ENCODE measurements at places on chromosomes 2 and 18. TPM values are rescaled to one million over a fixed set of nuclear protein-coding genes. Genes with fewer than 3 reads are reported as not detected.
A peak's percentile ranks its signal among the peaks of the same experiment; 100 is the strongest.

DNA sequence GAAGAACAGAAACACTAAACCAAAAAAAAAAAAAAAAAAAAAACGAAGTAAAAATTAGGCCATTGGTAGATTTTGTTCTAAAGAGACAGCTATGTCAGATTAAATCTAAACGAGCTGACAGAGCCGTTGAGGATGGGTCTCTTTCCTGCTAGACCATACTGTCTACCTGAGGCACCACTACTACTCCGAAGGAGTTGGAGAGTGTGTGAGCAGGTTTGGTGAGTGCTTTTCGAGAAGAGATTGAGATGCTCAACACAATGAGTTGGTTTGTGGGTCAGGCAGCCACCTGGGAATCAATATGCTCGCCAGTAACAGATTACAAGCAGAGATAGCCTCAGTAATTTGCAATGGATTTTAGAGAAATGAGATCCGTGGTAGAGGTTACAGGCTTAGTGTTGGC is 281.5 kb upstream of the EPAS1 start:
- no peak for DNase-seq

Gene YES1
- total RNA-seq = 30.2 TPM

DNA sequence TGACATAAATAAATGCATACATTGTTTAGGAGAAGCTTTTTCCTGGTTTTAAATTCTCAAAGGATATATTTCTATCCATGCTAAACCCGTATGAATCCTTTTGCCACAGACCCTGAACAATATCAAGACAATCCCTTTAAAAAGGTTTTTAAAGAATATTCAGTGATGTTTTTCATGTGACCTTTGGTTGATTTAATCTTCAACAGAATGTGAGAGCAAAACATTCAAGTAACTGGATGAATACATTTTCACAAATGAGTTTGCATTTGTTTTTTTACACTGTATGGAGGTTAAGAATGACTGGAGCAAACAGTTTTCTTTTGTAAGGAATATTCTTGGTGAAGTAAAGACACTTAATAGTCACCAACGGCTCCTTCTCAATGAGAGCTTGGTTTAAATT is 139.4 kb upstream of the CWC22 start:
- no peak for DNase-seq

Gene IL18RAP
- total RNA-seq = not detected

Gene NFATC1
- total RNA-seq = not detected

GRCh38 chr2:190579915-190580846 is 45.7 kb upstream of the NEMP2 start:
- DNase-seq = no peak

Gene MYO5B
- 16.2 TPM for total RNA-seq

GRCh38 chr2:64876137-64876647 is 113.0 kb upstream of the SLC1A4 start:
- DNase-seq = peak; percentile 93

DNA sequence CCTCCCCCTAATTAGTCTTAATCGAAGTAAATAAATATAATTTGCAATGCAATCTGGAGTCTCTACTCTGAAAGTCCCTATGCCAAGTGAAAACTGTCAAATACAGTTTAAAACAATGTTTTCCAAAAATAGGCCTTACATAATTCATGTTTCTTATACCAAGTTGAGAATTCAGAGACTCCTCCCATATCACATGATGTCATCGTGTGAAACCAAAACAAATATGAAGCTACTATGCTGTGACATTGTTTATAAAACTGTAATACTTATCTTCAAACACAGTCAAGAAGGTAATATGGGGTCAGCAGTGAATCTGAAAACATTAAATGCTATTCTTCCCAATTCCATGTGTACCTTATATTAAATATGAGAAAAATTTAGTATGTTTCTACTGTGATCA is 940.2 kb upstream of the FANCL start:
- no peak for DNase-seq

Gene LYG2
- 0.61 TPM for total RNA-seq

GRCh38 chr2:205369813-205370212 is 312.5 kb upstream of the NRP2 start:
- DNase-seq = no peak

Gene TMEM131
- total RNA-seq = 9.7 TPM

Gene HAUS1
- 51.9 TPM for total RNA-seq

DNA sequence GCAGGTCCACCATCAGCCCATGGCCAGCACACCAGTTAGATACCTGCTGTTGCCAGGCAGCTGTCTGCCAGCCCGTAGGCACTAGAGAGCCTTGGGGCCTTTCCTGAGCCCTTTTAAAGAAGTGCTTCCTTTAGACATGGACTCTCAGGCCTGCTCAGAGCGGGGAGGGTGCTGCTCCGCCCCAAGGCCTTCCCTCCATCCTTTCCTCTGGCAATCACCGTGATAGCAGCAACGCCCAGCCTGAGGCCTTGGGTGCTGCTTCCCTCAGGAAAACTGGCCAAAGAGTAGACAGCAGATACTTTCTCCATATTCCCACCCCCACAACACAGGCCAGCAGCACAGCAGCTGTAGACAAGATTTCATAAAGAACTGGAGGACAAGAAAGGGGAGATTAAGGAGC is 22.3 kb upstream of the C1QL2 start:
- no peak for DNase-seq

Gene DSG4
- not detected for total RNA-seq

DNA sequence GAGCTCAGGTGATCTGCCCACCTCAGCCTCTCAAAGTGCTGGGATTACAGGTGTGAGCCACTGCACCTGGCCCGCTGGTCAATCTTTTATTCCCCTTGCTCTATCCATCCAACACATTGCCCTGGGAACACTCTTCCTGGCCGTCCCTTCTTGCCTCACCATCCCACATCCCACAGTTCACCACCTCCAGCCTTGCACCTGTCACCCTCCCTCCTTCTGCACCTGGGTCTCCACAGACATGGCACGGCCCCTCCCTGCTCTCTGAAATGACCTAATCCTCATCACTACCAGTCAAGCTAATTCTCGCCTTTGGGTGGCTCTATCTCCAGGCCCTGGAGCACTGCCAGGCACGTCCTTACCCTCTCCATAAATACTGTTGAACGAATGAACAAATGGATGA is 116.9 kb upstream of the TEX51 start:
- DNase-seq = no peak

- DNase-seq = no peak
Observed at GRCh38 chr2:74584088-74584645, 29.6 kb downstream of the DOK1 start.

DNA sequence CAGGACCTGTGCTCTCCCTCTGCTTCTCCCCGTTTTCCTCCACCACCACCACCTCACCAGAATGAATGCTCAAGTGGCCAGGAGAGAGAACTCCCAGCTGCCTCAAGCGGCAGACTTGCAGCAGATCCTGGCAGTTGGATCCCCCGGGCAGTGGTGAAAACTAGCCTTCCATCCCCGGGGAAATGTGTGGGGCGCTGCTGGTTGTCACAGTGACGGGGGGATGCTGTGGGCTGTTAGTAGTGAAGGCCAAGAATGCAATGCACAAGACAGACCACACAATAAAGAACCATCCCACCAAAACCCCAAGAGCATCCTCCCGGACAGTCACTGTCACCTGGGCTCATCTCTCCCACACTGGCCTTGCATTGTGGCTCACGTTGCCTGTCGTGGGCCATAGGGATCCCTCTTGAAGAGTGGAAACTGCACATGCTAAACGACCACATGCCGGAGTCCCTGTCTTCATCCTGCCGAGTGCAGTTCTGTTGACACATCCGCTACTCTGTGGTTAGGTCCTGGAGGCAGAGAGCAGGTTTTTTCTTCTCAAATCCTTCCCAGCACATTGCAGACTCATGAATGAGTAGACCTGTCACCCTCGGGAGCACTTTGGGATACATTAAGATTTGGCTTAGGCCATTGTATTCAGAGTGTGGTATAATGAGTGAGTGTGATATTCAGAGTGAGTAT is 13.5 kb downstream of the SPATA3 start:
- DNase-seq = no peak

DNA sequence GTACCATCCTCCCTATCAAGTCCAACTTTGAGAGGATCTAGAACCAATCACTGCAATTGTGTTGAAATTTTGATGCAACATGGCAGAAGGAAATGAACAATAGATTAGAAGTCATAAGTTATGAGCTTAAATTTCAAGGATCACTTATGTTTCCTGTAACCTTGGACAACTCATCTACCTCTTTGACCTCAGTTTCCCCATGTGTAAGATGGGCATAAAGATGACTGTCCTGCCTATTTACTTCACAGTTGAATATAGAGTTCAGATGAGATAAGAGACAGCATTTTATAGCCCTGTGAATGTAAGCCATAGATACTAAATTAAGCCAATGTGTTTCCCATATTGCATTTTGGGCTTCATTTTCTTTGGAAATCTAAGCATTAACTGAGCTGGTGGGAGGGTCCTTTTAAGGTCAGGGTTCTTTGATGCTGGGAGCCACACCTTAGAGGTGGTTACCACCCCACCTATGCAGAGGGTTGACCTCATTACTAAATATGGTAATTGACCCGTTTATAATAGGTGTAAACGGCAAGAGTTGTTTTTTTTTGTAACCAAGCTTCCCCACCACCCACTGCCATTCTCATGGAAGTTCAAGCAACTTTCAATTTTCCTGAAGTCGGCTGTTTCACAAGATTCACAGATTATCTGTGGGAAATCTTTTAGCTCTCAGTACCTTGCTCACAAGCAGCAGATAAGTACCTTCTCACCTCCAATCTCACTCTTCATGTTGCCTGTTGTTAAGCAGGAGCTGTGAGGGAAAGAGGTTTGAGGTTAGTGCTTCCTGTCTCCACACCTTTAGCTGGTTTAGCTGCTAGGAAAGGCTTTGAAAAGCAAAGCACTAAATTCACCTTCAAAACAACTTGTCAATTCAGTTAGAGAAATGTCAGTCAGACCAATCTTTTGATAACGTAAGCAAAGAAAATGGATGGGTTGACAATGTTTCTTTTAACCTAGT is 13.3 kb downstream of the CD28 start:
- DNase-seq = no peak

DNA sequence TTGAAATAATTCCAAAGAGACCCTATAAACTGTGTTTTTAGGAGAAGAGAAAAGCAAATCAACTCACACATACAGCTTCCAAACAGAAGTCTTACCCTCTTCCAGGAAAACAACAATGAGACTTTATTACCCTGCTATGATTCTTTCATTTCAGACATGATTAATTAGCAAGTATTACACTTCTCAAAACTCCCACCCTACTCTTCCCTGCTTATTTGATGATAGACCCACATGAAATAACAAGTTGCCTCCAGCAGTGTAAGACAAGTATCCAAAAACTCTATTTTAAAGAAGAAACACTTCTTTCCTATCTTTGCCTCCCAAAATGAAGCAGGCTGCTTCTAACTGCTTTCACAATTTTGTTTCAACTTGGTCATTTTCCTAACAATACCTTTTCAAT is 4.1 kb downstream of the FIGN start:
- DNase-seq = peak; percentile 0

- DNase-seq = no peak
Observed at GRCh38 chr2:240713071-240713927, 21.6 kb downstream of the AQP12A start.

DNA sequence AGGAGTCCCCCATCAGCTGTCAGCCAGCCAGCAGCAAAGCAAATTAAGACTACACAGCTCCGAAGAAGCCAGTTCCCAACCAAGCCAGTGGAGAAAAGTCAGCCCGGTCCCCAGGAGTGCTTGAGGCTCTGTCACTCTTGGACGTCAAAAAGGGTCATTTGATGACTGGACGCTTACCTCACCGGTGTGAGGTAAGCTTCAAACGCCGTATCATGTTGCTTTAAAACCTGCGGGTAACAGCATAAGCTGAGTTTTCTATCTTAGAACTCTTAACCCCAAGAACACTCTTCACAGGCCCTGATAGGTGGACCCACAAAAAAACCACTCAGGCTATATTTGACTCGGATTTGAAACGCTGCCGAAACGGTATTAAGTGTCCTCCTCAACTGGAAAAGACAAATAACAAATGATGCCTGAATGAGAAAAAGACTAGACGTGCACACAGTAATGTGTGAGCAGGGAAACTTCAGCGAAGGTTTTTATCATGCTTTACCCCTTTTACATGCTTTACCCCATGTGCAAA is 682 bp upstream of the LNPK start:
- DNase-seq = no peak

Gene PTPN4
- total RNA-seq = 12.9 TPM

DNA sequence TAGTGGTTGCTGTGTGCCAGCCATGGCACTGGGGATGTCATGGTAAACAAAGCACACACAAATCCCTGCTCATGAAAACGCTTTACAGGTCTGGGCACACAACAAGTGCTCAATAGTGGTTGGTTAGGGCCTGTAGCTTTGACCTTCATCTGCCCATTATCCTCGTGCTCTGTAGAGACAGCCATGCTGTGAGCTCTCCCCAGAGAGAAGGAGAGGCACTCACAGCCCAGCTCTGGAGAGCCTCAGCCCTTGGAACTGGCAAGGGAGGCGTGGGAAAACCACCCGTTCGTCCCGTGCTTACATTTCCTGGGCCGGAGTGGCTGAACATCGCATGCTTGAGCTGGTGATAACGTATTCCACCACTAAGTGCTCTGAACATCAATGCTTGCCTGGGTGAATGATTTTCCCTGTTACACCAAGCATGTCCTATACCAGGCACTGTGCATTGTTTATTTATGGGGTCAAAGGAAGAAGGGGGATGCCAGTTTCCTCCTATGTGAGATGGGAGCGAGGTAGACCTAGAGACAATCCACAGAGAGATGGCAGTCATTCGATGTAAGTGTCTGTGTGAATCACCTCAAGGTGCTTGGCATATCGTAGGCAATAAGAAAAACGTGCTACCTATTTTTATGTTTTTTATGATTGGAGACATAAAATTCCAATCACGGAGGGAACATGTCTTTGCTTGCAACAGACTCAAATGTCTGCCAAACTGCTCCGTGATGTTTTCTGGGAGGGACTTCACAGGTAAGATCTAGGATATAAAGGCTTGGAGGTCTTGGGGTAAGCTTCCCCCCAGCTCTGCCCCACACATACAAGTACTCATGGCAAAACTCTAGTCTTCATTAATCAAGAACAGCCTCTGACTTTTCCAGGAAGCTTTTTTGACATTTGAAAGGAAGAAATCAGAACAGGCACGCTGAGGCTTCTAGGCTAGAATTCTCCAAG is 75.5 kb downstream of the DDX1 start:
- no peak for DNase-seq

Gene XIRP2
- total RNA-seq = 0.18 TPM

DNA sequence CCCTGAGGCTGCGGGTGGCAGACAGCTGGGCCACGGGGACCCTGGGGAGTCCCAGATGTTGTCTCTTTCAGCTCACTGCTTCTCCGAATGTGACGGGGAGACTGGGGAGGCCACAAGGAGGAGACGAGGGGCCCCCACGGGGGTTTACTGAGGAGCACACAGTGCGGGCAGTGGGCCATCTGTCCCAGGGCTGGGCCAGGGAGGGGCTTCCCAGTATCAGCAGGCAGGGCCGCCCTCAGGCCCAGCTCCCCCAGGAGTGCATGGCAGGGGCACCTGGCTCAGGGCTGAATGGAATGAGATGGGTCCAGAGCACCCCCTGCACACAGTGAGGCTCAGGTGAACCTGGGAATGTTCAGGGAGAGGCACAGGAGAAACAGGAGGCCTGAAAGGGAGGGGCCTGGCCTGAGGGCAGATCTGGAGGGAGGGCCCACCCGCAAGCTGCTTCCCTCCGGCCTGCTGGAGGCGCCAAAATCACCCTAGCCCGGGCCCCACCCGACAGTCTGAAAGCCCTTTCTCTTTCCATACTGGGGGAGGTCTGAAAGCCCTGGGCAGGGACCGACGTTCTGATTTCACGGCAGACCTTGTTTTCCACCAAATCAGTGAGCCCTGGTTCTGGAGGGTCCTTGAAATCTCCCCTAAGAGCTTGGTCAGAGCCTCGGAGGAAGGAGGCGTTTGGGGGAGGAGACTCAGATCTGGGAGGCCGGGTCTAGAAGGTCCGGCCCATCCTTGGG is 35.5 kb upstream of the PTMA start:
- peak; percentile 82 for DNase-seq

Gene MROH2A
- not detected for total RNA-seq

GRCh38 chr2:186599186-186599778 is 9.4 kb downstream of the ITGAV start:
- no peak for DNase-seq
